ENCODE measurements at places on chromosomes 7 and 10.

DNA sequence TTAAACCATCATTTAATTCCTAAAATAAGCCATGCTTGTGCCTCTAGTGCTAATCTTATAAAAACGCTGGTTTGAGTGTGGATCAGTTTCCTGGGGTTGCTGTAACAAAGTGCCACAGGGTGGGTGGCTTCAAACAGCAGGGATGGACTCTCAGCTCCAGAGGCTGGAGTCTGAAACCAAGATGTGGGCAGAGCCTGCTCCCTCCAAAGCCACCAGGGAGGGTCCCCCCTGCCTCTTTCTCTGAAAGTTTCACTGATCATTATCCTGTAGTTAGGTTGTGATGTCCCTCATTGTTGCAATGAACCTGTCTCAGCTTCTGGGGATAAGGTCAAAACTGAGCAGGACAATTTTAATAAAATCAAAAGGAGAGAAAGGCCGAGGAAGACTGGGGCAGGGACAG is 251.9 kb upstream of the TCERG1L start:
- DNase-seq, result no peak

DNA sequence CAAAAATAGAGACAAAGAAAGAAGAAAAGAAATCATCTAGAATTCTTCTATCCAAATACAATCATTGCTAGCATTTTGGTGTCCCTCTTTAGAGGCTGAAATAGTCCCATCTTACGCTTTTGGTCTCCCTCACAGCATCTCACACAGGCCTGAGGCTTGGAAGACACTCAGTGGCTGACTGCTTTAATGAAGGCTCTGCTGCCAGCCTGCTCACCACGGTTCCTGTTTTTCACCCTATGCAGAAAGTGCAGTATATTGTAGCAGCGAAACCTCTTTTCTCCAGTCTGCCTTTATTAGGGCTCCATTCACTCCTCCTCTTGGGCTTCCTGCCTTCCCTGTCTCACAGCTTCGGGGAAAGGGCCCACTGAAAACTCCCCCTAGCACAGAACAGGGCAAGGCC is 102.2 kb downstream of the JCAD start:
- no peak for DNase-seq

DNA sequence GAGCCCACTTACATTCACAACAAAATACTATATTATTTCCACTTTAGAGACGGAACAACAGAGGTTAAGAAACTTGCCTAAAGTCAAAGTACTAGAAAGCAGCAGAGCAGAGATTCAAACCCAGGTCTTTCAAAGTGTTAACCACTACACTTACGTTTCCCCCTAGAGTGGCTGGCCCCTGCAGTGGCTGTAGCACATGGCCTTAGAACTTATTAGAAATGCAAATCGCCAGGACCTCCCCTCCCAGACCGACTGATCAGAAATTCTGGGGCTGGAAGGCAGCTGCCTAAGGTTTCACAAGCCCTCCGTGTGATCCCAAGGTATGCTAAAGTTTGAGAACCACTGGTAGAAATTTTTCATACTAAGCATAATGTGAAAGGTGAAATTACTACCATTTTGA is 8.1 kb downstream of the MPP7 start:
- DNase-seq, result no peak

DNA sequence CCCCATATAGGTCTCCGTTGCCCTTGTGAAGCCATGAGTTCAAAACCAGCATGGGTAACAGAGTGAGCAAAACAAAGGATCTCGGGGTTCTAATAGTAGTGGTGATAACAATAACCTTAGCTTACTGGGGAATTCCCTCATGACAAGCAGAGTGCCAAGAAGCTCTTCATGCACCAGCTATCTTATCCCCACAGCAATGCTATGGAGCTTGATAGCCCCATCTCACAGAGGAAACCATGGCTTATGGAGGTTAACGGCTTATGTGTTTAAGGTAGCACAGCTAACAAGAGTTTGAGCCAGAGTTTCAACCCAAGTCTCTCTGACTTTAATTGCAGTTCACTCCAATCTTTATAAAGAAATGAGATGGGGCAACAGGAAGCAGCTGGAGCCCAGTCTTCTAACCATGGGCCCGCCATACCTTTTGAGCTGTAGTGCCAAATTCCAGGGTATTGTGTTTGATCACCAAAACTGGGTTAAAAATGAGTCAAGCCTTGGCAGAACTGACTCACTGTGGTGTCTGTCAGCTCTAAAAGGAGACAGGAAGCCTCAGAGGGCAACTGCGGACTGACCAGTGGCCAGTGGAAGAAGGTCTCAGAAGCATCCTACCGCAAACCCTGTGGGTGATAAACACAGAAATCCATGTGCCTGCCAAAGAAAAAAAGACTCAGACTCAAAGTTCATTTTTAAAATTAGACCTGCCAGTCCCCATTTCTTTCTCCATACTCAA is 16.5 kb upstream of the PLAU start:
- DNase-seq, result no peak

- peak; percentile 94 for DNase-seq
Measured at GRCh38 chr10:12333380-12334185, 15.8 kb upstream of the CAMK1D start.

DNA sequence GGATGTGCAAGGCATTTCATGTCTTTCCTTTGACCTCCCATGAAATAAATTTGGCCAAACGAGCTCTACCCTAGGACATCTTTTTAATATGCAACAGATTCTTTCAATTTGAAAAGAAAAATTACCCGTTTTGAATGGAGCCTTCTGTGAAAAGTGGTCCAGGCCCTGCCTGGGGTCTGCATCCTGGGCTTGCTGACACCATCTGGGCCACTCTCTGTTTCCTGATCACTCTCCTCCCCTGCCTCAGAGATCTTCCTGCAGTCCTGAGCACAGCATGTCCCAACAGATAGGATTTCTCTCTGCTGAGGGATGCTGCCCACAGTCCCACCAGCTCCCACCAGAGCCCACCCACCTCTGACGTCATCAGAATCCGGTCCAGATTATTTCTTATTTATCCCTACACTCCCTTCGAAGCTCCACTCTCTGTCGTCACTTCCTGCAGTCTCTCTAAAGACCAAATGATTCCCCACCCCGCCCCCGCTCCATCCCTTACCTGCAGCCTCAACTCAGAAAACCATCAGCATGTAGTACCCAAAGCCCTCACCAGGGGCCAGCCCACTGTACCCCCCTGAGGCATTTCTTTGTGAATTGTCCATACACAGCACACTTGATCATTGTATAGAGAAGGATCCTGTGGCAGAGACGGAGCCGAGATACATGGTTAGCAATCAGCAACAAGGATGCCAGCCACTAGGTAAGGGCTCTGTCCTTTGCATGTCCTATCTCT is 192.1 kb upstream of the MGMT start:
- DNase-seq, result no peak

DNA sequence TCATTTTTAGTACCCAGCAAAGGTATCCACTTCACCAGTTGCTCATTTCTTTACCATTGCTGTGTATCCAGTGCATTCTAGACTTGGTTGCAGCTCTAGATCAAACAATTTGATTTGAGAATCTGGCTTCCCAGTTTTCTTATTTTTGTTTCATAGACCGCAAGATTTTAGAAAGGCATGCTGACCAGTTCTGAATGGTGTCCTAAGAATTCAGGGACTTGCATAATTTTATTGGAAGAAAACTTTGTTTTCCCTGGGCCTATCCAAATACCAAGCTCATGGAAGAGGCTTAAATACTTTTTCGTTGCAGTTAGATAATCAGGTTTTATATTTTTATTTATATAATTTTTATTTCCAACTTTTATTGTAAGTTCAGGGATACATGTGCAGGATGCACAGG is 58.3 kb downstream of the BICC1 start:
- no peak for DNase-seq

GRCh38 chr10:81546243-81546642 is 328.8 kb upstream of the NRG3 start:
- no peak for DNase-seq

DNA sequence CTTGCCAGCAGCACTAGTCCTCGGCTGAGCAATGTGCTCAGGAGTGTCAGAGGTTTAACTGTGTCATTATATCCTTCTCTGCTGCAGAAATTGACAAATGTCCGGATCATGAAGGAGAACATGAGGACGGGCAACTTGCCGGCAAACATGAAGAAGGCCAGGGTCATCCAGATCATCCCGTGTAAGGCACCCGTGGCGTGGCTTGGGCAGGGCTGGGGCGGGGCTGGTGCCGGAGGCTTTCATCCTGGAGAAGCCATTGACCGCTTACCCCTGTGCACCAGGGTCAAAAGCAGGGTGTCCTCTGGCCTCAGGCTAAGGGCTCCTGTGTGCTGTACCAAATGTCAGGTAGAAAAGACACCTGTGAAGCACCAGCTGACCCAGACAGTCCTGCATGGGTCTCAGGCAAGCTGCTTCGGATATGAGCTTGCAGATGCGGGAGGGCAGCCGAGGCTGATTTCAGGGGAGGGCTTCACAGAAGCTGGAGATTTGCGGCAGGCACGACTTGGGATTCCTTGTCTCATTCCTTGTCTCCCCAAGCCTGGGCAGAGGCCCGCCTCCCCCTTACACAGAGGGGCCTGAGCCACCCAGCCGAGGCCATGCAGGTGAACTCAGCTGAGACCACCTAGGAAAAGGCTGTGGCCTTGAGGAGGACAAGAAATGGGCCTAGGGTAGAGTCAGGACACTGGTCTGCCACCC is 55.4 kb downstream of the MKI67 start:
- no peak for DNase-seq

GRCh38 chr10:52220947-52221346 is 93.1 kb upstream of the DKK1 start:
- no peak for DNase-seq

- DNase-seq, result no peak
Measured at GRCh38 chr10:30282221-30282620, 66.9 kb downstream of the MTPAP start.

- no peak for DNase-seq
Measured at GRCh38 chr10:83909001-83909400, 230.3 kb upstream of the GHITM start.

DNA sequence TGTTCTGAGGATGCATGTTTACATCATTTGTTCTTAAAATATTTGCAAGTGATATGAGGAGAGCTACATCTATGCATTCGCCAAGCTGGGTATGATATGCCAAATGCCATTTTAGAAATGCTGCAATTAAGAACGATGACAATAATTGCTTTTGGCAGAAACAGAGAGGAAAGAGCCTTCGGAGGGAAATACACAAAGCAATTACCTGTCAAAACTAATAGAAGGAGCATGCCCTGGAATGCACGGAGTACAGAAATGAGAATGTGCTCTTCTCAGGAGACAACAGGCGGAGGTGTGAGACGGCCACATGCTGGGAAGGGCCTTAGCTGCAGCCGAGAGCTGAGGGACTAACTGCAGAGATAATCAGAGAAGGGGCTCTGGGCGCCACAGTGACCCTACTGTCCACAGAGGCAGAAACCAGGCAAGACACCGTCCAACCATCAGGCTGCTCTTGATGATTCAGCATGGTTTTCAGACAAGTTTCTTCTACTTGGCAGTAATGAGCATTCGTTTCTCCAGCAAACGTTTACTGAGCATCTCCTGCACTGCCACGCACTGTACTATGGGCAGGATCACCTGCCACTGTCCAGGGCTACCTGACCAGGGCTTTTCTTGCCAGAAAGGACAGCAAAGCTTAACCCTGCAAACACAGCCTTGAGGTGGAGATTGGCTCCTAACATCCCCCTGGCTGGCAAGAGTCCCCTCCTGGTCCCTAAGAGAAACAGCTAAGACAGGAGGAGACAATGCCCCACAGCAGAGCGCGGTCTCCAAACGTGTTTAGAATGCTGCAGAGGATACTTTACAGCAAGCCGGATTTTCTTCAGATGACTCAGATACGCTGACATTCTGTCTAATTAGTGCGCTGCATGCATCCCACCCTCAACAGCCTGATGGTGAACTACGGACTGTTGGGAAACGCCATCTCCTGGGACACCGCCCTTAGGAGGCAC is 18.1 kb downstream of the VIPR2 start:
- no peak for DNase-seq

DNA sequence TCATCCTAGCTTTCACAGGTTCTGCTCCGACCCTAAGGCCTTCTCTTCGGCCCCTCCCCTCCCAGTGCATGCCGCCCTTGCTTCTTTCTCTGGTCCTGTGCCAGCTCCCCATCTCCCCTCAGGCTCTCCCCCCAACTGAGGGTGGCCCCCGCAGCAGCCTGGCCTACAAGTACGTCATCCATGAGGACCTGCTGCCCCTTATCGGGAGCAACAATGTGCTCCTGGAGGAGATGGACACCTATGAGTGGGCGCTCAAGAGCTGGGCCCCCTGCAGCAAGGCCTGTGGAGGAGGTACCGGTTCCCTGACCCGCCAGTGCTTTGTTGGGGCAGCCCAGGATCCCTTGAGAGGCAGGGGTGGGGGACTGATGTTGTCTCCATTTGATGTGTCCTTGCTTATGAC is 33.8 kb downstream of the TBATA start:
- DNase-seq, result no peak

- DNase-seq, result no peak
Measured at GRCh38 chr7:150820578-150821198, 20.1 kb downstream of the TMEM176A start.

- no peak for DNase-seq
Measured at GRCh38 chr10:126956712-126957108, 51.5 kb downstream of the DOCK1 start.

GRCh38 chr10:87534173-87534858 is 29.6 kb downstream of the MINPP1 start:
- DNase-seq, result no peak

- no peak for DNase-seq
Measured at GRCh38 chr7:107779647-107780099, 23.4 kb downstream of the SLC26A3 start.

DNA sequence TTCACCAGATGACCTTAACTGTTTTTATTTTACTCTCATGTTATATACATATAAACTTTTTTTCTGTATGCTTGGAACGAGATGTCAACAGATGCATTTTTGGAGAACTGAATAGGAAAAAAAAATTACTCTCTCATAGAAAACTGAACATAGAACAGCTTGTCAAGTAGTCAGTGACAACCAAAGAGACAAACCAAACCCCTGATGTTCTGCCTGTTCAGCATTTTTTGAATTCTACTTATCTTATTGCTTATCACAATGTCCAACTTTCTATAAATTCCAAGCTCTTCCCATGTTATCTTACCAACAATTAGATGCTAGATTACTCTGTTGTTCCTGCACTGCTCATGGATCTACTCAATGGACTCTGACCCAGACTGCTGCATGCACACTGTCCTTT is 95.2 kb downstream of the VPS41 start:
- no peak for DNase-seq

DNA sequence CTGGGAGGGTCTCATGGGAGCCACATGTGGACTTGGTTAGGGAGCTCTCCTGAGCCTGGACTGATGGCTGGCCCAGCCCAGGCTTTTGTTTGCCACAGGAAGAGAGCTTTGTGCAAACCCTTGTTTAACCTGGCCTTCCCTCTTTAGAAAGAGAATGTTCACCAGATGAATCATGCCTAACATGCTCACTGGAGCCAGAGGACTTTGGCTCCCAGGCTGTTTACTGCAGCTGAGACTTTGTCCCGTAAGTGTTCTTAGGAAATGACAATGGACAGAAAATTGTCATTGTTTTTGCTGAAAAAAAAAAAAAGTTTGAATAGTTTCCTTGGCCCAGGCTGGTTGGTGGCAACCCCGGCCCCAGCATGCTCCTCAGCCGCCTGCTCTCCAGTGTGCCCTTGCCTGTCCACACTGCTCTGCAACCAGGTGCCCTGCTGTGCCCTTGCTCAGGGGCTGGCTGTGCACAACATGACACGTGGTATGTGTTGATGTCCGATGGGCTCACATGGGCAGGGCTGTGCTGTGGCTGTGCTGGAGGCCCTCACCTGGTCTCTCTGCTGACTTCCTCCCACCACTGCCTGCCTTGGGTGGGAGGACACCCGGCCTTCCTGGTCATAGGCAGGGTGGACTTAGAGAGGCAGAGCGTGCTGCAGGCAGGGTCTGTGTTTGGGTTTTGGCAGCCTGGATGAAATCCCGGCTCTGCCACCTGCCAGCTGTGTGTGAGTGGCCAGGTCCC is 215.3 kb upstream of the ZNF32 start:
- DNase-seq, result no peak

- DNase-seq, result no peak
Measured at GRCh38 chr10:100838986-100839385, 73.8 kb upstream of the SLF2 start.

All from amniotic stem cell (primary cell).